ENCODE measurements at places on chromosomes 13 and 19.

DNA sequence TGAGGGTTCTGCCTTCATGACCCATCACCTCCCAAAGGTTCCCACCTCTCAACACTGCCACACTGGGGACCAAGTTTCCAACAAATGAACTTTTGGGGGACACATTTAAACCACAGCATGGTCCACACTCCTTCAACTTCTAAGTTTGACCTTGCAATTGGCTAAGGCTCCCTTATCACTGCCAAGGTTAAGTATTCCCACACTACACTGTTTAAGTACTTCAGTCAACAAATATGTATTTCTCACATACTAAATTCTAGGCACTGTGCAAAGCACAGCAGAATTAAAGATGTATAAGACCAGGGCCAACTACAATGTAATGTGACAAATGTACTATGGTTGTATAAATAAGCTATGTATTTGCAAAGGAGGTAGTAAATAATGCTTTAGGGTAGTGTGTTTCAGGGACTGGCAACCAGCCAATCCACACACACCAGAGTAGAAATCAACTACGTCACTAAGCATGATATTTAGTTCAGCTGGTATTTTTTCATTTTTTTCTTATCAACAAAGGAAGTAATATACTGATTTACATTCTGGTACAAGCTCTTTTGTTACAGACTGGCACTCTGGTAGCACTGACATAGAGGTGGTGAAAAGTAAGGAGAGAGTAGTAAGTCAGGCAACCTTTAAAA is 12.2 kb downstream of the NUFIP1 start:
- DNase-seq = no peak

- DNase-seq = no peak
Measured at GRCh38 chr13:66853564-66853963, 376.6 kb downstream of the PCDH9 start.

- no peak for DNase-seq
Measured at GRCh38 chr13:30457306-30457891, 8.3 kb downstream of the HMGB1 start.

DNA sequence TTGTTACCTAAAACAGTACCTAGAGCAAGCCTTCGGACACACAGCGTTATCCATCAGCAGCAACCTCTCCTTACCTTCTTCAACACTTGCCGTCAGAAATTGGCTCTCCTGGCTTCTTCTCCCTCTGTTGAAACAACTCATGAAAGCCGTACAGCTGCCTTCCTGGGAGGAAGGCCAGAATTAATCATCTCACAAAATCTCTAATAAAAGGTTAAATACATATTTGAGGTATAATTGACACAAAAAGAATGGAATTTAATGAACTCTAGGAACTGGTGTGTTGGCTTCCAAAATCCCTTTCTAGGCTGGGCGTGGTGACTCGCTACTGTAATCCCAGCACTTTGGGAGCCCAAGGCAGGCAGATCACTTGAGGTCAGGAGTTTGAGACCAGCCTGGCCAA is 37.3 kb upstream of the GTF2F2 start:
- no peak for DNase-seq

GRCh38 chr19:4057931-4058692 is 8.6 kb downstream of the ZBTB7A start:
- peak; percentile 87 for DNase-seq

DNA sequence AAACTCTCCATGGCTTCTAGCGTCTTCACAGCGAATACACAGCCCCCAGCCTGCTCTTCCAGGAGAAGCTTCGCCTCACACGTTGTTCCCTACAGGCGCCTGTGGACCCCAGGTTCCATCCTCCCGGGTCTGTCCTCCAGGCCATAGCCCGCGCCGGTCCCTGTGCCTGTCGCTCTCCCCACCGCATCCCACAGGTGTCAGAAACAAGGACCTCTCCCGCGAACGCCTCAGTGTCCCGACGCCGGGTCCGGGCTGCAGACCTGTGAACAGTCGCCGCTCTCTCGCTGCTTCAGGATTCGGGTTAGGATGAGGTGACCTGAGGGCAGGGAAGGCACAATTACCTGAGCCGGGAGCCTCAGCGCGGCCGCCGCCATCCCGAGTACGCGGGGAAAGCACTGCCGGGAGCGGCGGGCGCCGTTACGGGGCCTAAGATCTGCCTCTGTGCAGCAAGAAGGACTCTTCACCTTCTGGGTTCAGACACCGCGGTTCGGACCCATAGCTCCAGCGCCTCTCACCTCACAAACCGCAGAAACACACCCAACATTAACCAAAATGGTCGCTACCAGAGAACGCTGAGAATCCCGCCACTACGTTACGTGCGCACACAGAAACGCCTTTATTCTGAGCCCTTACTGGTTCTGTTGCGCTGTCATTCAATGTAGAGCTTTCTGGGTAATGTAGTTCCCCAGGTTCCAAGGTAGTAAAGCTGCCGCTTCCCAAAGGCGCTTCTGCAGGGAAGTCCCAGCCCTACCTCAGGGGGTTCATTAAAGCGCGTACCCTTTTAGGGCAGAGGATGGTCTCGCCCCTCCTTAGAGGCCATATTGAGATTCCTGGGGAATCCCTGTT is at the start of gene ZNF418:
Gene ZNF418, minus strand, starts transcription at position 583 of the 846 bp plus-strand sequence. CDS start 1,580 bp downstream, outside the sequence.
- peak; percentile 62 for DNase-seq

Measured in activated CD8-positive, alpha-beta memory T cell treated with anti-CD3 and anti-CD28 coated beads for 24 hours (primary cell).